Activated CD4-positive, alpha-beta T cell treated with anti-CD3 and anti-CD28 coated beads for 1 hour (primary cell): ENCODE measurements at places on chromosomes 2 and 18.

- no peak for DNase-seq
Measured at GRCh38 chr2:216683846-216684245, 11.5 kb downstream of the IGFBP5 start.

DNA sequence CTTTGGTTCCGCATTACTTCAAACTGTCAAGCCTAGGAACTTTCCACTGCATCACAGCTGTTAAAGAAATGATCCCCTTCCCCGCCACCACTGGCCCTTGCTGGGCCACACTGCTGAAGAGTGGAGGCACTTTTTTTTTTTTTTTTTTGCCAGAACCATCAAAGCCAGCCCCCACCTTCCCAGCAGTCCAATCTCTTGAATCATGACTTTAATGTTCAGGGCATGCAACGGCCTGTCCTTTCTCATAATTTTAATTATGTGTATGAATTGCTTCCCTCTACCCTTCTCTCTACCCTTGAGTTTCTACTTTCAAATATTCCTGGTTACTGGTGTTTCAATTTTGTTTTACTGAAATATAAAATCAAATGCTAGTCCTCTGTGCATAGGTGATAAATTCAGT, 102.1 kb upstream of the LMAN1 start:
- no peak for DNase-seq

DNA sequence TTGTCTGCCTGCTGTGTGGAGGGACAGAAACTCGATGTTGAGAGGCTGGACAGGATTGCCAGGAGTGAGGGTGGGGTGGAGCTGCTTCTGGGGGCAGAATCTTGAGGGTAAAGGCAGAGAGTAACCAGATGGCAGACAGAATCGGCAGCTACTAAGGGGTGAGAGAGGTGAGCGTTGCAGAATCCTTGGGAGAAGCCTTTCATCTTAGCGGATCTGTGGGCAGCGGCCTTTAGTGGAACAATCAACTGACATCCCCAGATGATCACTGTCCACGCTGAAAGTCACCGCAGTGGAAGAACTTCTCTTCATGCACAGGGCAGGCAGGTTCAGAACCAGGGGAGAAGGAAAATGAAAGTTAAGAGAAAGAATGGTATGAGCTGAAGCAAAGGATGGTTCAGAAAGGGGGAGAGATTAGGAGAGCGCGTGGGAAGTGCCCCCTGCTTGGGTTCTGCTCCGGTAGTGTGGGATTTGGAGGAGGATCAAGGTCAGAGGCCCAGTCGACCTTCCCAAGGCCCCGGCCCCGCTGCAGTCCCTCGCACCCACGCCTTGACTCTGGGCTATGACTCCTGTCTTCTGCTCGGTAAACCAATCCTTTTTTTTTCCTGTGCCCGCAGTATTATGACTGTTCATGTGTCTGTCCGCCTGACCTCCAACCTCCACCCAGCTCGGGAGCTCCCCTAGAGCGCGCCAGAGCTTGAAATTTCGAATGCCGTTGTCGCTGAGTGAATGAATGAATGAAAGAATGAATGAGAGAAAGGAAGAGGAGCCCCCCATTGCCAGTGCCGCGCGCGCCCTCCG, 584 bp downstream of the BOLA3 start:
- DNase-seq: no peak

DNA sequence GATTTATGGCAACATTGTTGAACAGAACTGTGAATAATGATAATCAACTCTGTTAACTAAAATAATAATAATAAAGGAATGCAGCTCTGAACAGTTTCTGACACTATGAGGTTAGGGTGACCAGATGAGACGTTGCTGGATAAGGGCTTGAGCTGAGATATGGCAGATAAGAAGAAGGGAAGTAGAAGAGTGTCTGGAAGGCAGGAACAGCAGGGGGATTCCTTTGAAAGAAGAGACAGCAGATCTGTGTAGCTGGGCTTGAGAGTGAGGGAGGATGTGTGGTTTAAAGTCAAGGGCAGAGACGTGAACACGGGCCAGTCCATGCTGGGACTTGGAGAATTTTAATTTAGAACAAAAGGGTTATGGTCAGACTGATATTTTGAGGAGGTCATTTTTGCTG, 273.1 kb upstream of the SLC14A2 start:
- DNase-seq: no peak

GRCh38 chr2:5442736-5443135, 249.4 kb upstream of the SOX11 start:
- DNase-seq: no peak
